Urinary bladder (tissue), 4 donors: ENCODE measurements at places on chromosomes 6 and 20. TPM values are rescaled to one million over a fixed set of nuclear protein-coding genes. Genes with fewer than 3 reads are reported as not detected.

Gene SCUBE3
- 3.9 TPM for total RNA-seq

Gene CDK19
- 32.9 TPM for total RNA-seq

Gene SRSF3
- total RNA-seq, result 152 TPM

Gene KIF6
- total RNA-seq, result 1.1 TPM

DNA sequence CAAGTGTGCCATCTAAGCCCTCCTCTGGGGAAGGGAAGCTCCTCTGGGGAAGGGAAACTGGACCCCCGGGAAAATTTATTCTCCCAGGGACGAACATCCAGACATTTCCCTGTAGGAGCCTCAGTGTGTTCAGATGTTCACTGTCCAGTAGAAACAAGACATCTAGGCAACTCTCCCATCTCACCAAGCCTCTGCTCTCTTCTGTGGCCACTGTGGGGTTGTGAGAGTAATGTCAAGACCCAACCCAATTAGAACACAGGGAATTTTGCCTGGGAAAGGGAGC lies 3.6 kb upstream of the PTGIS start:
- no peak for DNase-seq

GRCh38 chr6:45637611-45638257 lies 260.0 kb upstream of the SUPT3H start:
- no peak for DNase-seq

DNA sequence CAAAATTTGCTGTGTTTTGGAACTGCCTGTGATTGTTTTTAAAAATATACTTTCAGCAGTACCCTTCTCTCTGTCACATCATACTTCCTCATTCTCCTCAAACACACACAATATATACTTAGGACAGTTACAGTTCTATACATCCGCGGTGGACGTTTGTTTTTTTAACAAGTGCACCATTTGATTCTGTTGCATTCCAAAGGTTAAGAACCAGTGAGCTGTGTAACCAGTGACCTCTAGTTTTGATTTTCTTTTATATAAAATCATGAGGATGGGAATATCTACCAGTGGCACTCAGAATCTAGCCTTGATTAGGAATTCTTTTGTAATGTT lies 152.8 kb downstream of the CARMIL1 start:
- no peak for DNase-seq
